Naive thymus-derived CD4-positive, alpha-beta T cell (primary cell): ENCODE measurements at places on chromosomes 6 and 20. TPM values are rescaled to one million over a fixed set of nuclear protein-coding genes. Genes with fewer than 3 reads are reported as not detected.

Gene HTR1B
- not detected for polyA plus RNA-seq

Gene FOXS1
- not detected for polyA plus RNA-seq

Gene PNLDC1
- polyA plus RNA-seq, result not detected

DNA sequence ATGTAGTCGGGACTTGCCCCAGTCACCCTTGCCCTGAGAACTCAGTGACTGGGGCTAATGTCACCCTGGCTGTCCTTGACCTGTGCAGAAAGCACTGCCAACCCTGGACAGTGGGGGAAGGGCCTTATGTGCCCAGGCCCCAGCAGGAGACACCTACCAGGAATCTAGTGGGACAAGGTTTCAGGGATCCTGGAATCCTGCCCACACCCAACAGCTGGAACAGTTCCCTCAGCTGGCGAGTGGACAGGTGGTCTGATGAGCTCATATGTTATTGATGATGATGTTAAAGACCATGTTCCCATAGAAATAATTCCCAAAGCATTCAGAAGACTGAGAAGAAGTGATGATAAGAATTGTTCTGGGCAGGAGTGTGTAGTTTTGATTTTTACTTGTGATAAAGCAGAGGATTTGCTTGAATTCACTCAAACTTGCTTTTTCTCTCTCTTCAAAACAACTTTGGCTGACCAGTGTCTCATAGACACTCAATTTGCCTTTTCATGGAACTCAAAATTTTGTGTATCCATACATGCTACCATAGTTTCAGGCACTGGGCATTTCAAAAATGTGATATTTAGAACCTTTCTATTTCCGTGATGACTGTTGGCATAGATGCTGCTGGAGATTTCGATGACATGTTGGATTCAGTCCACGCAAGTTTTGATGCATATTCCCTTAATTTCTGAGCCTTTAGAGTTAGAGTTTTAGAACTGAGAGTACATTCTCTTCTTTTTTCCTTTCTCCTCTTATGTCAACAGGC lies 79.3 kb downstream of the SLC22A3 start:
- DNase-seq, result no peak
